SW480 (cell line): ENCODE measurements at places on chromosomes 11 and 22.

GRCh38 chr22:17612057-17612456, 16.5 kb downstream of the ATP6V1E1 start:
- no peak for DNase-seq

DNA sequence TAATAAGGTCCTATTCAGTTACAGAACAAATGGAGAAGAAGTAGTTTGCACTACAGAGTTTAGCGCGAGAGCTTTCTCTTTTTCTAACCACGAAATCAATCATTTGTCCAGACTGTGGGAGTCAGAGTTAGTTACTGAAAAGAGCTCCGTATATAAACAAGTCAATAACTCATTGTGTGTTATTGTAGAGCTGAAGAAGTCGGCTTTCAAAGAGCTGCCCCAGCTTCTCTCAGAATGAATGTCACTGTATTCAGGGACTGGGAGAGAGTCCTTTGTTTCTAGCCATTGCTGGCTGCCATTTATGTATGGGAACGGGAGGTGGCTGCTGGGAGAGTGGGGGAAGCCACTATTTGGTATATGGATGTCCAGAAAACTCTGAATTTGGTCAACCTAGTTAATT, 227.8 kb downstream of the DCDC1 start:
- no peak for DNase-seq

- DNase-seq = peak; percentile 57
Measured at GRCh38 chr11:3786781-3787428, 10.4 kb downstream of the NUP98 start.

DNA sequence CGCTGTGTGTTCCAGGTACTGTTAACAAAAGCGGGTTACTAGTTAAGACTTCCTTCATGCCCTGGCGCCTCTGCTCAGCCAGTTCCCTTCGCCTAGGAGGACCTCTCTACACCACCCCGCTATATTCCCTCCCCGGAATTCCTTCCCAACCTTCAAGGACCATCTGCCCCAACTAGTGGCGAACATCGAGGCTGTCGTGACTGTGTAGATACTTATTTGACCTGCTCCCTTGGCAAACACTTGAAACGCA, 450 bp upstream of the BCL2L13 start:
- no peak for DNase-seq

GRCh38 chr22:31969789-31970489, 25.6 kb downstream of the YWHAH start:
- DNase-seq = peak; percentile 85

DNA sequence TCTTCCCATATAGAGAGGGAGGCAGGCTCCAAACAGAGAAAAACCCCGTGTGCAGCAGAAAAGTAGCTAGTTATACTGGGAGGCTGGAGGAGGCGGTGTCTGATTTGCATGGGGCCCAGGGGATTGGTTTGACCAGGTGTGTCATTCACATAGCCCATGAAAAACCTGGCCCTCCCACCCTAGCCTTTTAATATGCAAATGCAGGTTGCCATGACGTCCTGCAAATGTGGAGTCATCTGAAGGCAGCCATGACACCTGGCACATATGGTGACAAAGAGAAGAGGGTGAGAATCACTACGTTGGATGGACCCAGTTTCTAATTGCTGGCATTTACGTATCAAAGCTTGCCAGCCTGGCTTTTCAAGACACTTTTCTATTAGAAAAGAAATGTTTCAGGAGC, 57.8 kb downstream of the FAM181B start:
- no peak for DNase-seq

GRCh38 chr22:40898850-40899357, 37.0 kb upstream of the DNAJB7 start:
- DNase-seq = peak; percentile 52

DNA sequence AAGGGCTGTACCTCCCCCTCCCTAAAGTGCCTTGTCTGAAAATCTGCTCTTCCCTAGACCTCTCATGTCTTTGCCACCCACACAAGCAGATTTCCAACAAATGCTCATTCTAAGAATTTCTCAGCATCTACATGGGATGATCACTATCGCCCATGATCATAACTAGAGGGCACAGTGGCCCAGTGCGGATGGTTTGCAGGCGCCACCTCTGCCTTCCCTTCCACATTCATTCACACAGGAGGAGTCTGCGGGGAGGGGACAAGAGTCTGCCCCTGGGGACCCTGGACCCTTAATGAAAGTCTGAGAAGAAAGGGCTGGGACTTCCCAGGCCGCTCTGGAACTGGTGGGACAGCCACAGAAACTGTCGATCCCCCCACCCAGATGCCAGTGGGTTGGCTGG, 28.9 kb downstream of the KCTD17 start:
- no peak for DNase-seq

- DNase-seq = no peak
Measured at GRCh38 chr22:47187176-47187957, 424.9 kb downstream of the TBC1D22A start.

- no peak for DNase-seq
Measured at GRCh38 chr11:46906609-46907041, 11.7 kb downstream of the LRP4 start.

DNA sequence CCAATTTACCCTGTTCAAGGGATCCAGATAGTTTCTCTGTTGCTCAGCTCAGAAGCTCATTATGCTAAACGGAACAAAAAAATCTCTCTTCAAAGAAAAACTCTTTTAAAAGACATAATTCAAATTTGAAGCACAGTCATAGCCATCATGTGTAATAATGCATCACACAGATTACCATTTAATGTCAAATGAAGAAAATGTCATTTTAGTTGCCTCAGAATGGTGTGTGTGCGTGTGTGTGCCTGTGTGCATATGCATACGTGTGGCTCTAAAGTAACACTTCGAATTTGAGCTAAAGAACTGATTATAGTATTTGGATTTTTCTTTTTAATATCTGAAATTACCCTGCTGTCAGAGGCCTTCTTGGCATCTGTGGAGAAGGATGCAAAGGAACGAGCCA, 9.9 kb downstream of the TTC12 start:
- no peak for DNase-seq

GRCh38 chr22:46036558-46037408, 59.8 kb upstream of the WNT7B start:
- peak; percentile 52 for DNase-seq

DNA sequence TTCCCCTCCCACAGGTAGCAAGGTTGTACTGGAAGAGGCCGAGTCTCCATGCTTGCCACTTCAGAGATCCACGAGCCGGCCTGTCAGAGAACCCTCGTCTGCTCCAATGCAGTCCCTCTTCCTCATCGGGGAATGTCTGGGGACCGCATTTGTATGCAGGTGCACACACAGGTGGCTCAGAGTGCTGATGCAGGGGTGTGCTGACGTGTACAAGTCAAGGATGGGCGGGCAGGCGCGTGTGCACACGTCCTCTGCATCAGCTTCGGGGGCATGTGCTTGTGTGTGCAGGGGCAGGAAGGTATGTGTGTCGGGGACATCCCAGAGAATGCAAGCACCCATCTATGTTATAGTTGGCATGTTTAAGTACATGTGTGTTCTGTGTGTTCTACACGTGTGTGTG, 49.4 kb downstream of the ELFN2 start:
- no peak for DNase-seq

DNA sequence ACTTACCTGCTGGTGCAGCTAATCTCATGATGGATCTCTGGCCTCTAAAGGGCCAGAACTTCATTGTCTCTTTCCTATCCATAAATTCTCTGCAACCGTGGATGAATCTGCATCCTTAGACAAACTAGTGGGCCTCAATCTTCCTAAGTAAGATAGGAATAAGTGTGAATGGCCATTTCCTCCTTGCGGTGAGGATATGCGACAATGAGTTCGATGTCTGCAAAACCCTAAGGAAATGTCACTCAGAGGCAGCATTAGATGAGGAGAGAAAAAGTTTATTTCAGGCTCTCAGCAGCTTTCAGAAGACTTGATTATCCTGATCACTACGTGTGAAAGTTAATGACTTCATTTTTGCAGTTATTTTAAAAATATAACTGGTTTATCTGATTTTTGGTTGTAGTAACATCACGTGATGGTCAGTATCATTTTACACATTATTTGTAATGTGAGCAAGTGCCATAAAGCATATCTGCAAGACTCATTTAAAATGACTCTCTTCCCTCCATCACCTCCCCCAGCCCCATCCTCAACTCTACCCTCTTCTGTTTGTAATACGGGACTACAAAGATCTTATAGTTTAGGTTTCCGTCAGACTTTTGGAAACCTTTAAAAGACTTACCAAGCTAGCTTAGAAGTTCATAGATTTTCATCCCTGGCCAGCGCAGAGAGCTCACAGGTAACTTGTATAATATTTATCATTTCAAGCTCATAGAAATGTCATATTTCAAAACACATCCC, 10.2 kb downstream of the GRAP2 start:
- no peak for DNase-seq

DNA sequence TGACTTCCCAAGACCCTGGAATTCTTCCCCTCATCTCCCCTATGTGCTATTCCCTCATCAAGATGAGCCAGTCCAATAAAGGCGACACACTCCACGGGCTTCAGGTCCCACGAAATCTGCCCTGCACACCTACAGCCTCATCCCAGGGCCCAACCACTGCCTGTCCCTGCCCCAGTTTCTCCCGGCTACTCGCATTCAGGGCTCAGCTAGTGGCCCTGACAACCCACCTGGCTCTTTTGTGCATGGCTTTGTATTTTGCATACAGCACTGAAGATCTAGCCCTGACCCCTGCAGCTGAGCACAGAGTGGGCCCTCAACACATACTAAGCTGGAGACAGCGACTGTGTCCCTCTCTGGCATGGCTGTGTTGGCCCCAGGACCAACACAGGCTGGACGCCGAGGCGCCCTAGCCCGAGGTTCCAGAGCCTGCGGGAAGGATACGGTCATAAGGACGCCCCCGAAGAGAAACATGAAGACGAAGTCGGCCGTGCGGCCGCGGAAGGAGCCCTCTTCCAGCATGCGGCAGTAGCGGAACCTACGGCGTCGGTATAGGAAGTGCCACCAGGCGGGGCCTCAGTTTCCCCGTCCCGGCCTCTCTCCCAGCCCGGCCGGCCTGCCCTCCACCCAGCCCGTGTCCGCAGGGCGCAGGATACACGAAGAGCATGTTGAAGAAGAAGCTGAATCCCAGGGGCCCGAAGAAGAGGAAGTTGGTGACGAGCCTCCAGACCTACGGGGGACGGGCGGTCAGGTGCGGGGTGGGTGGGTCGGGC, 710 bp downstream of the DERL3 start:
- DNase-seq = no peak

DNA sequence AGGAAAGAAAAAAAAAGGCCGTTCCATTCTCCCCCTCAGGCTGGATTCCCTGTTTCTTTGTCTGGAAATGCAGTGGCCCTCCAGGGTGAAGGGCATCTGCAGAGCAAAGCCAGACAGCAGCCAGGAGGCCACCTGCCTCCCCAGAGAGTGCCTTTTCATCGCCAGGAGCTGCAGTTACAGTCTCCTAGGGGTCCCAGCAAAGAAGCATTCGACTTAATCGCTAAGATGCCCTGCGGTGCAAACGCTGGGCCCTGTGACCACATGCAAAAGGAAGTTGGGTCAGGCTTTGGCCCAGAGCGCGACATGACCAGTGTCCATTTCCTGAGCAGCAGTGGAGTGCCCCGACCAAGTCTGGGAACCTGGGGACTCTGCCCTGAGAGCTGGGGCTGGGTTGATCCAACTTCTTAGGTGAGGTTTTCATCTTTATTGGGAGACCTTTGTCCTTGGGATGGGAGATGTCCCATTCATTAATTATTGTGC, 304.6 kb downstream of the OPCML start:
- no peak for DNase-seq

DNA sequence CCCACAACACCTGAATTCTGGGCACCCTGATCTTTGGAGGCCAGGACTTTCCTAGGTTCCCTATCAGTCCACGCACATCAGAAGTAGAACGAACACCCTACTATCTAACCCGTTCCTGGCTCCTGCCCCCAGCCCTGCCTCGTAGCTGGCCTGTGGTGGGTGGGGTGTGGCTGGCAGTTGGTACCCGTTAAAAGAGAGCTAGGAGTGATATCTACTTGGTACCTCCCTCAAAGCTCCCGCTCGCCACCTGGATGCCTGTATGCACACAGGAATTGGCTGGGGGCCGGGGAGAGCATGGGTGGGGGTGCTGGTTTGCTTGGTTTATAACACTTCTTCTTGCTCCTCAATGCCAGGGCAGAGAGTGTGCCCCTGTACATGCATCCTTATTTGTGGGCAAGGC, 14.0 kb upstream of the NECTIN1 start:
- no peak for DNase-seq

- peak; percentile 23 for DNase-seq
Measured at GRCh38 chr11:35116245-35116644, 22.7 kb upstream of the CD44 start.
